ENCODE measurements at places on chromosomes 6 and 20.

DNA sequence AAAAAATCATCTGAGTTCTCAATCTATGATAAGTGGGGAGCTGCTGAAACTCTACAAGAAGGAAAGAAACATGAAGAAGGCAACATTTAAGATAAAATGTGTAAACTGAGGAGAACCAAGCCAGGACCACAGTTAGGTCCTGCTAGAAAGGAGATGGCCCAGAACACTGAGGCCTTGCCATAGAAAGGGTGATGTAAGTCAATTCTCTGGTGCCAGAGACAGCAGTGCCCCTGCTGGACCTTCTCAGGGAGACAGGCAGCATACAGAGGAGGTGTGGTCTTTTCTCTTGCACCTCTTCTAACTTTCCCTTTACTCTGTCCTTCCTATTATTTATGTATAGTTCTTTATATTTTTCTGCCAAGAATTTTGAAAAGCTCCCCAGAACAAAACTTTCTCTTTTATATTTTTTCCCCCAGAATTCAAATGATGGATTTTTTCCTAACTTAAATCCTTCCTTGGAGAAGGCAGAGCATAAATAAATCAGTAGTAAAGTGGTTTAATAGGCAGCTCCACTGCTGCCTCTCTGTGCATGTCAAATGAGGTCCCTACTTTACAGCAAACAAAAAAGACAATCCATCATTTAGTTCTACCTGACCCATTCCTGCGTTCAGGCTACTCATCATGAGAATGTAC is 9.0 kb downstream of the UQCC2 start:
- DNase-seq = peak; percentile 57

DNA sequence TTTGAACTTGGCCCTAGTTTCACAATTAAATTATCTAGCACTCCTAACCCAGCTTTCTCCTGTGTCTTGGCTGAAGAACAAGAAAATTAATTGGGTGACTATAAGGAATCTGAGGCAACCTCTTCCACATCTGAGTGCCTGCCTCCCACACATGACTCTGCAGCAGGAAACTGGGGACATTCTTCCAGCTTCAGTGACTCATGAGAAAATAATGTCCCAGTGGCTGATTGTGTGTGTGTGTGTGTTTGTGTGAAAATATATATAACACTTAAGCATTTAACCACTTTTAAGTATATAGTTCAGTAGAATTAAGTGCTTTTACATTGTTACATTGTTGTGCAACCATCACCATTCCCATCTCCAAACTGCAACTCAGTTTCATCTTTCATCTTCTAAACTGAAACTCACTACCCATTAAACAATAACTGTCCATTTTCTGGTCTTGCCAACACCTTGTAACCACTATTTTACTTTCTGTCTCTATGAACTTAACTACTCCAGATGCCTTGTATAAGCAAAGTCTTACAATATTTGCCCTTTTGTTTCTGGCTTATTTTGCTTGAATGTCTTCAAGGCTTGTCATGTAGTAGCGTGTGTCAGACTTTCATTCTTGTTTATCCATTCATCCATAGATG is 8.7 kb downstream of the TRIM38 start:
- DNase-seq = peak; percentile 29

DNA sequence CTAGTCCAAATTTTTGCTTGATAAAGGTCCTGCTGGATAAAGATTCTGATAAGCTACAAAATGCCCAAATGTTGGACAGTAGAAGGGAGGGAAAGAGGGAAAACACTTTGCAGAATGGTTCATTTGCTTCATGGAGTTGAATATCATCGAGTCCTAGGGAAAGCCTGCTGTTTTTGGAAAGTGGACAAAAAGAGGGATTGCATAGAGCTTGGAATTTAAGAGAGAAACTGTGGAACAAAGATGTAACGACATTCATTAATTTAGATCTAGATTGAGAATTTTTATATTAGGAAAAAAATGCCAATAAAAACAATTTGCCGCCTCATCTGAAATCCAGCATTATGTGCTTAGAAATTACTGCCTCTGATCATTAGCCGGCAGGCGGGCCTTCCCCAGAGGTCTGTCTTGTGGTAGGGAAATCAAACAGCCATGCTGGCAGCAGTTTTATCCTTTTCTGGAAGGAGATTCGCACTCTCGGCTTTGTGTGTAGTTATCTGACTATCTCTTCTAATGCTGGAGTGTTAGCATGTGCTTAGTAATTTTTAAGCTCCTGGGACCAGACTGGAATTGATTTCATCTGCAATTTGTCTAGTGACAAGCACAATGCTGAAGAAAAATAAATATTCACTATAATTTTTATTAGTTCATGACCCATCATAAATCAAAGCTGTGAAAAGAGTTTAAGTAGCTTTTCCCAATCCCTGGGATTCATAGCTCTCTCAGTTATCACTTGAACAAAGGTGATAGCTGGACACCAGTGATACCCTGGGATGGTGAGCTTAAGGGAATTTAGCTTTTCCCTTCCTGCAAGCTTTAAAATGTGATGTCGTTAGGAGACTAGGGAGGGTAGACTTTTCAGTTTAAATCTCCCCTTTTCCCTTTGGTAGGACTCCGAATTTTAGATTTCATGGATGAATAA is 329.5 kb downstream of the PRL start:
- DNase-seq = no peak

GRCh38 chr6:56605435-56605834 is 37.3 kb downstream of the DST start:
- DNase-seq = no peak

DNA sequence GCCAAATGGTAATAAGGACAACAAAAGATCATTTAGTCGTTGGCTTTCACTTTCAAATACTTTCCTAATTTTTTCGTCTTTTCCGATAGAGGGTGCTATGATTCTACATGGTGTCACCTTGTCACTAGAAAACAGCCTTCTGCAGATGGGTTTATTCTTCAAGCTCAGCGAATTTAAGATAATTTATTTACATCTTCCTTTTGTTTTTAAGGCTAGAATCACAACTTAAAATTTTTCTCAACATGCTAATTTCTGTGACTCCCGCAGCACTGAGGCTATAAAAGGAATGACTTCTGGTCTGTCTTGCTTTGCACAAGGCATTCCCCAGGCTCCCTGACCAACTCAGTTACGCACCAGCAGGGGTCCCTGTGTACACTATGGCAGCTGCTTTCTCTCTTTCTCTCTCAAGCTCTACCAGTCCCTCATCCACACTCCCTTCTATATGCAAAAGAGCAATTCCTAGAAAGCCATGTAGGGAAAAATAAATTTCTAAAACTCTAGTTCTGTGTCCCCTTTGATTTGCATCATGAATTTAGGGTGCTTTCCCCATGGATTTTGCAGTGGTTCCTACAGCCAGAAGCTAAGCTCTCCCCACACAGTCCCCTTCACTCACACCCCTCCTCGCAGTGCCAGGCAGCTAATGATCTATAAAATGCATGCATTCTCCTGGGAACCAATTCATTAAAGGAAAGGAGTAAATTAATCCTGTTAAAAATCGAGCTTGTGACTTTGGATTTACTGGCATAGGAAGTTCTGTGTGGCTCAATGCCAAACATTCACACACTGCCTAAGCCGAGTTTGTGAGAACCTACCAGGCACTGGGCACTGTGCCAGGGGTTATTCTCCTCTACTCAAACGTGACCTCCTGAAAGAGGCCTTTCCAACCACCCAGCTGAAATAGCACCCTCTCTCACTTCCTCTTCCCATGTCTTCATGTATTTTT is 74.5 kb downstream of the DCDC2 start:
- peak; percentile 80 for DNase-seq

DNA sequence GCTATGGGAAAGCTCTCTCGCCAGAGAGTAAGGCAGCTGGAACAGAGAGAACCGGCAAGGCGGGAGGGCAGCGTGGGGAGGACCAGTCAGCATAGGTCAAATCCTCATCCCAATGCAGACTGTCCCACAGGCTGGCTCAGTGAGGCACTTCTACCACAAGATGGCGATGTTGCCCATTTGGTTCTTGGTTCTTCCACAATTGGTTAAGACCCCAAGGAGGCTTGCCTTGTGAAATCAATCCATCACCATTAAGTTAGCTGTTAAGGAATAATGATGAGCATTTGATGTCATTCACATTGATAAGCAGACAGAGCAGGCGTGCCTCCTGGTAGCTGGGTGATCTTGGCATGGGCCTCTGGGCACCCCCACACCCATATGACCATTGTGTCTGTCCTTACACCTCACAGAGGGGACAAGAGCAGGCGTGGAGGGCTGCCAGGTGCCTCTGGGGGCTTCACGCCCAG is 2.4 kb downstream of the CSTL1 start:
- DNase-seq = peak; percentile 76

DNA sequence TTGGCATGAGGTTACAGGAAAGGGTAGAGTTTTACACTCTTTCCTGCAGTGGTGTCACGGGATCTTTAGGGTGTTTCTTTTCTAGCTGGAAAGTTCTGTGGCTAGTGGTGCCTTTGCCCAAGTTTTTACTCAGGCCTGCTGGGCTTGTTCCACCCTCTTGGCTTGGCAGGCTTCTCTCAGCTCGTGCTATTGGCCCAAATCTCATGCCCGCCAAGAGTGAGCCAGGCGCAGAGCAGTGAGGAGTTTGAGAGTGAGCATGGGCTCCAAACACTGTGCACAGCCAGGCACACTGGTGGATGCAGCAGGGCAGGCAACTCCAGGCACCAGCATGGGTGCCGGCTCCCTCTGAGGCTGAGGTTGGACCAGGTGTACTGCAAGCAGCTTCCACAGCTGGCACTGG is 206.5 kb downstream of the SAMD5 start:
- no peak for DNase-seq

DNA sequence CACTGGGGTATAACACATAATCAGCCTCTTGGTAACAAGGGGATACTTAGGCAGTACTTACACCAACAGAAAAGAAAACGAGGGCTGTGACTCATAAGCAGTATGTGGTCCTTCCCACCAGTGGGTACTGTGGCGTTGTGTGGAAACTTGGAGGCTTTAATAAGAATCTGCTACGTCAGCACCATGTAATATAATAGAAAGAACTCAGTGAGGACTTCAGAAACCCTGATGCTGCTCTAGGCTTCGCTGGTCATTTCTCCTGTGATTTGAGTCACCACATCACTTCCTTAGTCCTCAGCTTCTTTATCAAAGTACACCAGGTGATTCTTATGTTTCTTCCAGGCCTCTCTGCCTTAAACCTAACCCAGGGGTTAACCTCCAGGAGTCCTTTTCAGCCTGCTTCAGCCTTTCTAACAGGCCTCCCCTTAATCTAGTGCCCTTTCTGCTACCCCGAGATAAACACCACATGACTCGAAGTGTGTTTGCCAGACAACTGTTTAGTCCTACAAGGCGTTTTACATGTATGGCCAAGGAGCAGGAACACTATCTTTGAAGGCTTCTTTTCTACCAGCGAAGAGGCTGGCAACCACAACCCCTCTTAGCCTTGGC is 68.5 kb downstream of the FYN start:
- peak; percentile 97 for DNase-seq

GRCh38 chr6:118198746-118199145 is 291.7 kb downstream of the SLC35F1 start:
- DNase-seq = no peak

- DNase-seq = peak; percentile 91
Measured at GRCh38 chr20:49187330-49187850, 744 bp downstream of the STAU1 start.

- peak; percentile 62 for DNase-seq
Measured at GRCh38 chr20:50259705-50260478, 69.3 kb downstream of the CEBPB start.

GRCh38 chr6:43196337-43196736 is 14.3 kb downstream of the CUL9 start:
- no peak for DNase-seq

- DNase-seq = no peak
Measured at GRCh38 chr6:152636609-152637295, 410 bp downstream of the SYNE1 start.

GRCh38 chr6:51959744-51960383 is 127.5 kb downstream of the PKHD1 start:
- peak; percentile 69 for DNase-seq

Data from hematopoietic multipotent progenitor cell treated with erythropoietin and hydrocortisone succinate and interleukin-3 and kit ligand, for 8 days (in vitro differentiated cells).